Airway epithelial cell (primary cell): ENCODE measurements at places on chromosomes 7 and 10. TPM values are rescaled to one million over a fixed set of nuclear protein-coding genes. Genes with fewer than 3 reads are reported as not detected.

Gene VAX1
- not detected in 2 replicates for total RNA-seq

Gene MRLN
- total RNA-seq: not detected in 2 replicates

Gene HOXA10
- not detected in 2 replicates for total RNA-seq

Gene PAX4
- not detected in 2 replicates for total RNA-seq

Gene DLX6
- total RNA-seq: not detected in 2 replicates

Gene GPR15LG
- total RNA-seq: 44.5 and 87.7 TPM in 2 replicates

Gene AGBL3
- 0.56 and 3.0 TPM in 2 replicates for total RNA-seq

Gene TPST1
- 14.8 and 19.1 TPM in 2 replicates for total RNA-seq

Gene PANK1
- total RNA-seq: 4.8 and 5.9 TPM in 2 replicates

Gene INMT
- 0.28 and 0.42 TPM in 2 replicates for total RNA-seq

Gene AGR2
- total RNA-seq: 69.2 and 131 TPM in 2 replicates

Gene CAMK2B
- 0.14 TPM in 1 of 2 replicates, not detected in the other for total RNA-seq

Gene AZGP1
- total RNA-seq: 0.21 TPM in 1 of 2 replicates, not detected in the other

Gene EBLN1
- total RNA-seq: not detected in 2 replicates

Gene TUBB8
- total RNA-seq: not detected in 2 replicates

Gene GNG11
- total RNA-seq: 1.1 and 1.5 TPM in 2 replicates
